Amygdala (tissue), 56 donors: ENCODE measurements at places on chromosomes 11 and 22.

GRCh38 chr11:74008373-74009229 lies at the start of gene UCP3:
Gene UCP3, minus strand, starts transcription at chr11:74009085. Its CDS starts 2,043 bp downstream, at chr11:74007042.
- no peak for DNase-seq

DNA sequence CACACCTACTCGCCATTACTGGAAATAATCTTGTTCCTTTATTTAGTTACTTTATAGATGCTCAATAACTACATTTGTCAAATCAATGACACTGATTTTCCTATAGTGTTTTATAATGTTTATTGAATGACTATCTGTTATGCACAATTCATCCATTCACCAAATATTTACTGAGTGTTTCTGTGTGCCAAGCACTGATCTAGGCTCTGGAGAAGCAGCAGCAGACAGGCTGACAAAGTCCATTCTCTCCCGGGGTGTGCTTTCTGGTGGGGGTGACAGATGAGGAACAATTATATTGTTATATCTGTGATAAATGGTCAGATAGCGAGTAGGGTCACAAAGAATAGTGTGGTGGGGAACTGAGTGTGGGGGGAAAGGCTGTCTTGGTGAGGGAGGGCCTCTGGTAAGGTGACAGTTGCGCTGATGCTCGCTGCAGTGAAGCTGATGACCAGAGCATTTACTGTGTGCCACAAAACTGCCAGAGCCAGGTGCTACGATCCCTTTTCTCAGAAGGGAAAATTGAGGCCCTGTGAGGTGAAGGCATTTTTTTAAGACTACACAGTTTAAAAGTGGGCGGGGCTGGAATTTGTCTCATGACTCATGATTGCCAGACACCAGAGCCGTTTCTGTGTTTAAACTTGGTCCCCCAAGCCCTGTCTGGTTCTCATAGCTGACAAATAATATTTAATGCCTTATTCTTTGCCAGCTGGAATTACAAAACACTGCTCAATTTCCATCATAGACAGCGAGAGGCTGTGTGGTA lies 10.2 kb downstream of the PACS1 start:
- DNase-seq, result no peak

GRCh38 chr22:32334660-32335365 lies 22.9 kb upstream of the RFPL3 start:
- DNase-seq, result no peak

- DNase-seq, result no peak
These were observed 522 bp downstream of the CORO1B start for GRCh38 chr11:67442504-67443404.

GRCh38 chr11:103110391-103110790 lies 1.2 kb downstream of the DYNC2H1 start:
- DNase-seq, result no peak

GRCh38 chr11:1043563-1044096 lies 7.1 kb upstream of the MUC6 start:
- no peak for DNase-seq

DNA sequence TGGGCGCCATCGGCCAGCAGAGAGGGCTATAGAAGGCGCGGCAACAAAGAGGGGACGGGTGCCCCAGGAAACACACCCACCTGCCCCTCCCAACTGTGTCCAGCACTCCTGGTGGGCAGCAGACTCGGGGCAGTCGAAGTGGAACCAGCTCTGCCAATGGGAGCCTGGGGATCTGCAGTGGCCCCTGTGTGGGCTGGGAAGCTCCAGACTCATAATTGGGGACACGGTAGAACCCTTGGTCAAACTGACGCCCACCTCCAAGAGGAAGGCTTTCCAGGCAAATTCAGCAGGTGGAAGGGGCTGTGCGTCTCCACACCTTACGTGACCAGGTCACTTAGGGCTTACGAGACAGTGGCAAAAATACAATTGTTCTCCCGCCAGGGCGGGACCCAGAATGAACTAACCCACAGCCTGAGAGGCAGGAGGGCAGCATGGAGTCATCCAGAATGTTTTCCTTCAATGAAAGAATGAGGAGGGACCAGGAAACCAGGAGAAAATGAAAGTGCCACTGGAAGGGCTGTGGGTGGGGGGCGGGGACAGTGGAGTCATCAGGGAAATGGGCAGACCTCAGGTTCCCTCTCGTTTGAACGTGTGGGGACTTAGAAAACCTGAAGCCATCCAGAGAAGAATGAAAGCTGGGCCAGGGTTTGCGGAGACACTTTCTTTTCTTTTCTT lies 53.2 kb upstream of the SHANK2 start:
- DNase-seq, result no peak
